T-helper 17 cell (primary cell): ENCODE measurements at places on chromosomes 6 and 20.

DNA sequence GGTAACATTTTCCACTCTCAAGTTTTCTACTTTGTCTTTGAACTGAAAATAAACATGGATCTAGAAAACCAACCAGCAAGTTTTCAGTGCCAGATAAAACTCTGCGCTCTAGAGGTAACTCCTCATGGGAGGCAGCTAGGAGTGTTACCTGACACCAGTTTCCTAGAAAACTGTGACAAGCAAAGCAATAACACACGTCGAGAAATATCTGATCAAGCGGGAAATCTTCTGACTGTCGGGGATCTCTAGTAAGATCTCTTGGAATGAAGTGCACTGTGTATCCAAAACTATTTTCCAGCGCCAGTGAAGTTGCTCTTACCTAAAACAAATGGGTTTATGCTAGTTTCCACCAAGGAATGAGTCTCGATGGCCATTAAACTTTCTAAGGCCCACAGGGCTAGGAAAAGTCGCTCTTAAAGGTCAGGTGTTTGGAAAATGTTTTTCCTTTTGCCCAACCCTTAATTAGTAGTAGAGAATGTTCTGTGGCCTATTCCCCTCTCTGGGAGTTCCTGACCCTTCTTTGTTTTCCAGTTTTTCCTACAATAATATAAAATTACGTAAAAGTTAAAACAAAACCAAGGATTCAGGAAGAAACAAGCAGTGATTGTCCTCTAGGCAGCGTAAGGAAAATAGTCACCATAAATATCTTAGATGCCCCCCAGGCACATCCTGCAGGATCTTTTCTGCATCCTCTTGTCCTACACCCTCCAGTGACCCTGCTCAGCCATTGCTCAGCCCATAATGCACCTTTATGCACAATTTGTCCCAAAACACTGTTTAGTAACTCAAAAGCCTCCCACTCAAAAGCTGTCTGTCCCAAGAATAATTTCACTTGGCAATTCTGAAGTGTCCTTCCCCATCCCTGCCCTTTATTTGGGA is 137.7 kb upstream of the AKAP12 start:
- no peak for DNase-seq

DNA sequence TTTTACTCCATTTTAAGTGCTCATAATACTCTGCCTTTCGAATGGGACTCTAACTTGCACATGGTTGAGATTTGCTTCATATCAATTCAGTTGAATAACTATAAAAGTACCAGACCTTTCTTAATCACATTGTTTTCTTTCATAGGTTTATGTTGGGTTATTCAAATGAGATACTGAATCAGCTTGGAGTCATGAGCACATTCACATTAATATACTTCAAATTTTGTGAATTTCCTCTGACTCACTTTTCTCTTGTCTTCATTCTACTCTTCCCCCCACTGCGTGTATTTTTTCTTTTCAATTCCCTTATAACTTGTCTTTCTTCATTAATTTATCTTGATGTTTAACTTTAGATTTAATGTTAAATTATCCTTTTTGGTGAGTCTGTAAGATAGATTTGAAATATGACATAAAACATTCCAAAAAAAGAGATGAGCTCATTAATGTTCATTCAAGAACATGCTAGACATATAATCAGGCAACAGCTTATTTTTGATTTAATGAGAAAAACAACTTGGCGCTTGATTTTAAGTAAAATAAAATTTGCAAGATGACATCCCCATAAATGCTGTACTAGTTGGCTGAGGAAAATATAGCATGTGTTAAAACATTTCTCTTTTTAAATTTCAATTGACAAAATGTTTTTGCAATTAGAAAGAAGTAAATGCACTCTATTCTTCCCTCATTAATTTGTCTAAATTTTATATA is 736.0 kb downstream of the CD109 start:
- no peak for DNase-seq

DNA sequence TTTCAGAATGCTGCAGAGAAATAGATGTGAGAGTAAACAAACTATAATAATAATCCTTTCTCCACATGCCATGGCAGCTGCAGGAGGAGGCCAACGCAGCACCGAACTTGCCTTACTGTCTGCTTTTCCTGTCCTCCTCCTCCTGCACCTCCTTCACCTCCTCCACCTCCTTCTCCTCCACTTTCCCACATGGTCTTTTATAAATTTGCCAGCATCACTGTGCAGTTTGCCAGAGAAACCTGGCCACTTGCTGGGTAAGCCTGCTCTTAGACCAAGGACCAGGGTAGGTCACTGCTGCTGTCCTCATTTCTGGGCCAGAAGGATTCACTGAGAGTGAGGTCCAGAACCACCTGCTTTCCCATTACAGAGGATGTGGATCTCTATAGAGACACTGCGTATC is 8.7 kb downstream of the SGK1 start:
- no peak for DNase-seq

DNA sequence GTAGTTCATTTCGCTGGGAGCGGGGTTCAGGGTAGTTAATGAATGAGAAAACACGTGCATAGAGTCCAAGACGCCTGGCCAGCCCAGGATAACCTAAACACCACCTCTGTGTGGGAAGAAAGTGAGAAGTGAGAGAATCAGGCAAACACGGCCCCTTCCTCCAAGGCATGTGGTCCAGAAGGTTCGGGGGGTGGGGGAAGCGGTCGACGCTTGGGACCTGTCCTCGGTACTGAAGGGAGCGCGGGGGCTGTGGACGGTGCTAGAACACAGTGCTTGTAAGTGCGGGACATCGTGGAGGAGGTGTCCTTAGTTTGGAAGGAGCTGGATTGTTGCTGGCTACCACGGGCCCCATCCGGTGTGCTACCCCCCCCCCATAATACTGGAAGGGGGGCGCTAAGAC is 1.7 kb upstream of the VSTM2L start:
- DNase-seq: no peak

- DNase-seq: no peak
These were observed 1012.7 kb downstream of the EYS start for GRCh38 chr6:64694356-64694755.

GRCh38 chr6:10582774-10583508 is 61.8 kb downstream of the GCNT2 start:
- no peak for DNase-seq

DNA sequence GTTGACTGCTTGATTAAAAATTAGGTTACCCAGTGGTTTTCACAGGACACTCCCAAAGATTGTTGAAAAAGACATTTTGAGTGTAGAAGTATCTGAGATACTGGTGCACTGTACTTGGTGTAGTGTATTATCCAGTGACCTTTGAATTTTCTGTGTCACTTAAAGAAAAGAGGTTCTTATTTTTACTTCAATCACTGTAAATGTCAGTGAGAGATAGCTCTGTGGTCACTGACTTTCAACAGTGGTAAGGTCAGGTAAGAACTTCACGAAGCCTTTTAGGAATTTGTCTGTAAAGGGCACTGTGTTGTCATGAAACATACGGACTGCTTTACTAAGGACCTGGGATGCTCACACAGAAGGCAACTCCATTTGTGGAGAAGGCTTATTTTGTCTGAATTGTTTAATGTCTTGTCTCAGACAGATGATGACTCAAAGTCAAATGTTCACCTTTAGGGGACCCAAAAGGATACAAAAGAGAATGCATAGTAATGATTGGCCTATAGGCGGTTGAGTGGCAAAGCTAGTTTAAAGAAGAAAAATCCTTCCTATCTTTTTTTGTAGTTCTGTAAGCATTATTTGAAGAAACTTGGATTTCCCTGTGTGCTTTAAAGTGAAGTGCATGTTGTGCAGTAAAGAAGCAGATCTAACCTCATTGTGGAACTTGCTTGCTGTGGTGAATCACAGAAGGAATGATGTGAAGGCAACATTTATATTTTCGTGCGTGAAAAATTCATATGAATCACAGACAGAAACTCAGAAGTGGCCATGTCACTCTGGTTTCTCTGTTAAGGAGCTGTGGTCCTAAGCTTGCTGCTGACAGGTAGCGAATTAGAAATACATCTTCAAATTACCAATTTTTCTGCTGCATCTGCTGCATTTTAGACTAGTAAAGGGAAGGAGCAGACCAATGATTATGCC is 47.3 kb downstream of the ZFAND3 start:
- DNase-seq: no peak

DNA sequence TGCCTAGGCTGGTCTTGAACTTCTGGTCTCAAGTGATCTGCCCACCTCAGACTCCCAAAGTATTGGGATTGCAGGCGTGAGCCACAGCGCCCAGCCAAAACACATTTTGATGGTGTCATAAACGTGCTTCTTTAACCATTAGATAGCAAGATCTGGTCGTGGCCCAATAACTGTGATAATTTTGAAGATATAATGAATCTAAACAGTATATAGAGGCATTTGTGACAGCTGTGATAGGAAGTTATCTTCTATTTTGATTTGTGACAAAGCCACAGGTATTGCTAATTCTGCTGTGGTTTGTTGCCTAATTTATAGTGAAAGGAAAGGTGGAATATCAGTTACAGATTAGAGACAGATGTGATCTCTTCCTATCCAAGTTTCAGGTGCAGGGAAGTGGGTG is 695 bp upstream of the OXT start:
- DNase-seq: no peak

DNA sequence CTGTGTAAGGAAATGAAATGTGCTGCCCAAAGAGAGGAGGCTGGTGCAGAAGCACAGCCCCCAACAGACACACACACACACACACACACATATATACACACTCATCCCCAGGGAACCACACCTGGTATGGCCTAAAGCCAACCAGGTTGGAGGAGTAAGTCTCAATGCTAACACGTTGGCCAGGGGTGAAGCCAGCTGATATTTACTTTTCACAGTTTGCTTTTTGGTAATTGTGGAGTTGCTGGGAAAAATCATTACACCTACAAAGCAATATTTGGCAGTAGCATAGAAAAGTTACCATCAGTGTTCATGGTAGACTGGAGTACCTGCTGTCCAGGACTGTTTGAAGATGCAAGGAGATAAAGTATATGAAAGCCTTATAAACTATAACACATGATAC is 50.3 kb upstream of the NAA20 start:
- DNase-seq: no peak

DNA sequence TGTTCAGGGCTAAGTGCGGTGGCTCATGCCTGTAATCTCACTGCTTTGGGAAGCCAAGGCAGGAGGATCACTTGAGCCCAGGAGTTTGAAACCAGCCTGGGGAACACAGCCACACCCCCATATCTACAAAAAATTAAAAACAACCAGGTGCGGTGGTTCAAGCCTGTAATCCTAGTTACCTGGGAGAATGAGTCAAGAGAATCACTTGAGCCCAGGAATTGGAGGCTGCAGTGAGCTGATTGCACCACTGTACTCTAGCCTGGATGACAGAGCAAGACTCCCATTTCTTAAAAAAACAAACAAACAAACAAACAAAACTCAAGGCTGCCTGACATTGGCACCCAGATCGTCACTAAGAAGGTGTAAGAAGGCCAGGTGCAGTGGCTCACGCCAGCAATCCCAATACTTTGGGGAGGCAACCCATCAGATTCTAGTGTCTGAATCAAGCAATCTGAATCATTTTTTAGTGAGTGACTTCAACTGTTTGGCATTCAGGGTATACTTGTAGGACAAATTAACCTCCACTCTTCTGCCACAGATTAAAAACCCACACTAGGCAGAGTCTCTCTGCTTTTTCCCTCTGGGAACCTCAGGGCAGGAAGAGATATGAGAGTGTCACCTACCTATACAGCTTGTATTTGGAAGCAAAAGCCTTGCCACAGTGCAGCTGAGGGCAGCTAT is 6.1 kb downstream of the PLAGL2 start:
- no peak for DNase-seq

GRCh38 chr20:24503352-24503931 is 34.0 kb downstream of the SYNDIG1 start:
- no peak for DNase-seq
